Chondrocyte (in vitro differentiated cells): ENCODE measurements at places on chromosomes 7 and 10. TPM values are rescaled to one million over a fixed set of nuclear protein-coding genes. Genes with fewer than 3 reads are reported as not detected.

GRCh38 chr10:95758351-95759025 is 2.5 kb downstream of the ENTPD1 start:
- no peak overlapping the region for H3K4me3 ChIP-seq
- no peaks in the 10 kb centered on the region for H3K36me3 ChIP-seq
- H3K27me3 ChIP-seq = peaks cover 4% of the 10 kb centered on the region

DNA sequence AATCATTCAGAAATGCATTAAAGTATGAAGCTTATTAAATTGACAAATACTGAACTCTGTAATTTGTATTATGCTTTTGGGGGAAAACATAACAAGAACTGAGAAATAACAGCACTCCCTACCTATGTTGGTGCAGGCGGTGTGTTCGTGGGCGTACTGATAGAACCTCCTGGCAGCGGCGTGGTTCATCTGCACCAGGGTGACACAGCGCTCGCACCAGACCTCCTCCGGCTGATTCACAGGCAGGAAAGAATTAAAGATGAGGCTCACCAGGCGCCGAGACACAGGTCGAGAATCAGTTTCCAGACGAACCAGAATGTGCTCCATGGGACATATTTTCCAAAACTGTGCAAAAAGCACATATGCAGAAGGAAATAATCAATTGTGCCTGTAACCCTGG is 40.2 kb downstream of the NCAPG2 start:
- H3K36me3 ChIP-seq = peaks cover 6% of the 10 kb centered on the region
- H3K27ac ChIP-seq = no peak overlapping the region
- no peak for DNase-seq

- no peak overlapping the region for H3K4me3 ChIP-seq
- no peak overlapping the region for H3K27ac ChIP-seq
- H3K27me3 ChIP-seq = peaks cover 2% of the 10 kb centered on the region
- H3K36me3 ChIP-seq = no peaks in the 10 kb centered on the region
Observed at GRCh38 chr7:4880218-4880617, 3.3 kb downstream of the RADIL start.

- no peak overlapping the region for H3K4me3 ChIP-seq
- peaks cover 9% of the 10 kb centered on the region for H3K4me1 ChIP-seq
- peaks cover 3% of the 10 kb centered on the region for H3K36me3 ChIP-seq
- no peak overlapping the region for H3K27ac ChIP-seq
Observed at GRCh38 chr10:5530412-5530806, 5.6 kb downstream of the CALML3 start.

GRCh38 chr10:96896884-96897589 is 64.9 kb downstream of the LCOR start:
- H3K4me3 ChIP-seq = no peak overlapping the region
- H3K4me1 ChIP-seq = peaks cover 17% of the 10 kb centered on the region
- H3K27me3 ChIP-seq = no peaks in the 10 kb centered on the region
- H3K27ac ChIP-seq = peak overlapping the region; percentile 29
- H3K36me3 ChIP-seq = peaks cover under 1% of the 10 kb centered on the region

DNA sequence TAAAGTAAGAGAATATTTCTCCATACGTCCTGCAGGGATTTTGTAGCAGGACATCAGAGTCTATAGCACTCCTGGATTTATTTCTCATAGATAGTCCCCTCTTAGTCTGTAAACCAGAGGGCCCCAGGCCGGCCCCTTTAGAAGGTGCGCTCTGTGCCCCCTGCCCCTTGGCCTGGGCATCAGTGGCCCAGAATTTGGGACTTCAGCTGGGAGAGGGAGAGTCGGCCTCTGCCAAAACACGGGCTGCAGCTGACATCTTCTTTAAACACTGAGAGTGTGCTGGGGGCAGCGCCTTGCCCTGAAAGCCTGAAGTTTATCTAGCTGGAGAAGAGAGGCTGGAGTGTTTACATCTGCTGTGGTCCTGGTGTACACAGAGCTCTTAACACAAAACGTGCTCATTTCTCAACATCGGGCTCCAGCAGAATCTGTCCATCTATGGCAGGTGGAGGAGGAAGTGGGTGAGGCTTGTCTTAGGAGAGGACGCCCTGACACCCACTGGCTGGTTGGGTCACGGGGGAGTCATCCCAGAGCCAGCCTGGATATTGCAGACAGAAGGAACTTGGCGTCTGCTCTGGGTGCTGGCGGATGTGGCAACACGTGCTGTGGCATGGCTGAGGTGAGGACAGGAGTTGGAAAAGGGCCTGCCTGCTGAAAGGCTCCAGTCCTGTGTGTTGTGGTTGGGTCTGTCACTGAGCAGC is 5.0 kb upstream of the TACR2 start:
- peaks cover 5% of the 10 kb centered on the region for H3K27me3 ChIP-seq
- no peak overlapping the region for H3K4me3 ChIP-seq
- no peak for DNase-seq
- no peak overlapping the region for H3K27ac ChIP-seq
- H3K4me1 ChIP-seq = peaks cover 28% of the 10 kb centered on the region

The MKI67 gene
- 11.7 to 18.3 TPM (median 17.1 TPM) in 3 replicates for total RNA-seq

The GDF2 gene
- not detected in 3 replicates for total RNA-seq

The SPRN gene
- 2.4 to 7.3 TPM (median 6.5 TPM) in 3 replicates for total RNA-seq

DNA sequence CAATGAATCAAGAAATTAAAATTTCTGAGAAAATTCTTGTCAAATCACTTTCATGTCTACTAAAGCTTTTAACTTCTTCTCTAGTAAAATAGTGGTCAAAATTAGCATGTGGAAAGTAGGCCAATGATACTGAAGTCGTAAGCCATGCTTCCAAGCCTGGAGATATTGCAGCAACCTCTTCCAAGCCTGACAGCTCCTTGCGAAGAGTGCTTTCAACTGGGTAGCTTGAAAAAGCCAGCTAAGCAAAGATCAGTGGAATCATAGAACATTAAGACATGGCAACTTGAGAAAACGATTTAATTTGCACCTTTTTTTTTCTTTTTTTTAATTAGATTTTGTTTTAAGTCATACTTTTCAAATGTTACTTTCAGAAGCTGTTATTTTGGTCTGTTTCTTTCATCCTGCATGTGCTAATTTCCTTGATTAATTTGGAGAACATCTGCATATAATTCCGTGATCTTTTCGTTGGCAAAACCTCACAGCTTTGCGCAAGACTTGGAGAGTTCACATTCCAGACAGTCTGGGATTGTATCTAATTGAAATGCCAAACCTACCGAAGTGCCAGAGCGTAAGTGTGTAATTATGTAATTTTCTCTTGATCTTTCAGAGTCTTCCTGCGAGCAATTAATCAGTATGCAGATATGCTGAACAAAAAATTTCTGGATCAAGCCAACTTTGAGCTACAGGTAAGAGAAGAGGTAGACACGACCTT is 142.2 kb upstream of the INSYN2A start:
- H3K4me1 ChIP-seq = peaks cover 15% of the 10 kb centered on the region
- H3K27me3 ChIP-seq = no peaks in the 10 kb centered on the region
- H3K4me3 ChIP-seq = no peak overlapping the region

DNA sequence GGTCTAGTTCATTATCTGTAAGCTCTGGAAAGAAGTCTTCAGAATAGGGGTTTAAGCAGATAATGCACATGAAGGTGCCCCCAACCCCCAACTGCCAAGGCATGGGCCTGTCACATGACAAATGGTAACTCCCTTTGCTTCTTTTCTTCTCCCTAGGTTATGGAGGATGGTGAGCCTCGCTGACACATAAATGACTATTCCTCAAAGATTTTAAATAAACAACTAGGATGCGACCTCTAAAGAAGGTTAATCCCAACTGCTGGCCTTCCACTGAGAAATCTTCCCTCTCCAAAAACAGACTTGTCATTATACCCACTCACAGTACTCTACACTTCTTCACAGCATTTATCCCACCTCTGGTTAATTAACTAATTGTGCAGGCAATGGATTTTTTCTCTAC is 75.7 kb upstream of the FAM133B start:
- H3K36me3 ChIP-seq = peaks cover 12% of the 10 kb centered on the region
- H3K4me3 ChIP-seq = no peak overlapping the region
- DNase-seq = no peak
- peak overlapping the region; percentile 57 for H3K27ac ChIP-seq
- peaks cover 28% of the 10 kb centered on the region for H3K4me1 ChIP-seq
- H3K27me3 ChIP-seq = no peaks in the 10 kb centered on the region
